Kidney capillary endothelial cell (primary cell): ENCODE measurements at places on chromosomes 6 and 20.

- no peak for DNase-seq
These were observed 37.4 kb downstream of the RCAN2 start for GRCh38 chr6:46453741-46454316.

- DNase-seq: no peak
These were observed 15.1 kb upstream of the LAMP5 start for GRCh38 chr20:9499126-9499899.

- no peak for DNase-seq
These were observed 217.3 kb upstream of the TENT5A start for GRCh38 chr6:81969814-81970213.

GRCh38 chr20:4227085-4227821, 211.9 kb upstream of the RNF24 start:
- DNase-seq: no peak

DNA sequence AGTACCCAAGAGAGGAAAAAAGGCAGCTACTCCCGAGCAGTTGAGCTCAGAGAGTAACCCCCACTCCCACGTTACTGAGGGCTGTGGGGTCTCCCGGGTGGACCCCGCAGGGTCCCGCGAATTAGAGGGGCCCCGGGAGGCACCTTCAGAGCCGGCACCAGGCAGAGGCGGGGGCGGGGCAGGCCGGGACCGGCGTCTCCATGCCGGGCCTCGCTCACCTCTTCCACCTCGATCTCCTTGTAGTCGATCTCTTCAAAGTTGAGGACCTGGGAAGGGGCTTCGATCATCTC, 381 bp downstream of the MAP3K7 start:
- no peak for DNase-seq

DNA sequence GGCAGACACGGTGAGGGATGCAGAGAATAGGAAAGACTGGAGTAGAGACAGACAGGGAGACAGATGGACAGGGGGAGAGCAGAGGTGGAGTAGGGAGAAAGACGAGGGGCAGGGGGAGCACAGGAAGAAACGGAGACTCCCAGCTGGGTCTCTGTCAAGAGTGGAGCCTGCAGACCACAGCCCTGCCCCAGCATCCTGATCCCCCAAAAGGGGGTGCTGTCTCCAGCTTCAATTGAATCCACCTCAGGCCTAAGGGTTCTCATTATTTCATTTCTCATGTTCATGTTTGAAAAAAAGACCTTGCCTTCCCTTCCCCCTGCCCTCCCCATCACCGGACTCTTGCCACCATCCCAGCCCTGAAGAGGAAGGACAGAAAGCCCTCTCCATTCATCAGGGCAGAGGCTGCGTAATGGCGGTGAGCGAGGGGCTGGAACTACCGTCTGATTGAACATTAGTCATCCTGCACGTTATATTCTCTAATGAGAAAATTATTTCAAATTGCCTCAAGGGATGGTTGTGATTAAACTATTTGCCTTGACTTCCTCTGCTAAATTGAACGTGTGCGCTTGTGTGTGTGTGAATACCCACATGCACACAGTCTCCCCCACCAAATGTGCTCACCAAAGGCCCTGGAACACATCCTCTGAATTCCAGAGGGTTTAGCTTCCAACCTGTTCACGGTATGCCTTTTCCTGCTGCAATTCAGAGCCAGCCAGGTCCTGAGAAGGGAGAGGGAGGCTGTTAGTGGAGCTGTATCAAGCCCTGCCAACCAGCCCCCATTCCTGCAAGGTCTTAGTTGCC, 98.3 kb downstream of the CDC5L start:
- no peak for DNase-seq
